ENCODE measurements at places on chromosomes 2 and 18.

DNA sequence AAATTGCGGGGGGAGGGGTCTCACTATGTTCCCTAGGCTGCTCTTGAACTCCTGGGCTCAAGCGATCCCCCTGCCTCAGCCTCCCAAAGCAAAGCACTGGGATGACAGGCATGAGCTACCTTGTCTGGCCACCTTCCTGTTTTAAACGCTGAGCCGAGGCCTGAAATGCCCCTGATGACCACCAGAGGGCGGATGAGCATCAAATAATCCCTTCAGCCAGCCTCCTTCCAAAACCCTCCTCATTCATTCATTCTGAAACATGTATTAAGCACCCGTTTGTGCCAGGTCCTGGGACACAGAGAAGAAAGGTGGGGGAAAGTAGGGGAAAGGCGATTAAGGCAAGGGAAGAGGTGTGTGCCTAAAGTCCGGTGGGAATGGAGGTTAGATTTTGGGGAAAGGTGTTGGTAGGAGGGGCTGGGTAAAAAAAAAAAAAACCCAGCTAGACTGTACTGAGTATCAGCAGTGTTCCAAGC is 30.7 kb upstream of the PTMA start:
- DNase-seq, result peak; percentile 80

DNA sequence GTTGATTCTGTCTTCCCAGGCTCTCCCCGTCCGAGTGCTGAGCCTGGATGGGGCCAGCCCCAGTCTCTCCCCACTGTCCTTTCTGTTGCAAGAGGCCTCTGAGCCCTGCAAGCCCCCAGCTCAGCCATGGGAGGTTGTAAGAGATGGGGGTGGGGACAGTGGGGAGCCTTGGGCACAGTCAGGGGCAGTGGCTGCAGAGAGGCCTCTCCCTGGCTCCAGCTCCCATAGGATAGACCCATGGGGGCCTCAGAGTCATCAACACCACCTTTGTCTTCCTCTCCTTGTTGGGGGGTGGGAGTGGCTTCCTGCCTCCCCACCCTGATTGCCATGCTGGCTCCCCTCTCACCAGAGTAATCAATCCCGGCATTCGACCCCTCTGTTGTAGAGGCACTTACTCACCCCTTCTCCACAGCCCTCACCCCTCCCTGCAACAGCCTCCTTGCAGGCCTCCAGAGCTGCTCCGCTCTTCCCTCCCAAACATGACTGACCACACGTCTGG is 37.5 kb upstream of the NPAS2 start:
- no peak for DNase-seq

GRCh38 chr2:191678437-191679100 is 633 bp downstream of the NABP1 start:
- DNase-seq, result no peak

- no peak for DNase-seq
Measured at GRCh38 chr2:239703834-239704233, 303.0 kb upstream of the HDAC4 start.

DNA sequence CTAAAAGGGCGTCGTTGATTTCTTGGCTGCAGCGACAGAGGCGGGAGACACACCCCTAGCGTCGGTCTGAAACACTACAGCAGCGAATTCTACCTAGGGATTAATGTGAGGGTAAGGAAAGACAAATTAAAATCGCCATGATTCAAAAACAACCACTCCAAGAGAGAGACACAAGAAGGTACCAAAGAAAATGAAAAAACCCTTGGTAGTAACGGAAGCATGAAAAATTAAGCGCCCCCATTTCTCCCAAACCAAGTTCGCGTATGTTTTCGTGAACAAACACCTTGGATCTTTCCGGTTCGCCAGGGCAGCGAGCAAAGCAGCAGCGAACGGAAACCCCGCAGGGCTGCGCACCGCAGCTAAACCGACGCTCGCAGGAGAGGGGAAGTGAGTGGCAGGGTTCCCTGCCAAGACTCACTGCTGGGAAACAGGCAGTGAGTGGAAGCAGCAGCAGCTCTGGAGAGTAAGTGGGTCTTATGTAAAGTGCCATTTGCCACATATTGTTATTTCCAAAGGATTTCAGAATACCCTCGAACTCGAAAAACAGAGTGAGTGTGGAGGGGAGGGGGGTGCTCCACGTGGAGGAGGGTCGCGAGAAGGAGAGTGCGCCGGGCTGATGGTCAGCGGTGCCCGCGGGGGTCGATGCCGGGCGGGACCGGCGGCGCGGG is 1.0 kb downstream of the PPP3R1 start:
- peak; percentile 70 for DNase-seq

DNA sequence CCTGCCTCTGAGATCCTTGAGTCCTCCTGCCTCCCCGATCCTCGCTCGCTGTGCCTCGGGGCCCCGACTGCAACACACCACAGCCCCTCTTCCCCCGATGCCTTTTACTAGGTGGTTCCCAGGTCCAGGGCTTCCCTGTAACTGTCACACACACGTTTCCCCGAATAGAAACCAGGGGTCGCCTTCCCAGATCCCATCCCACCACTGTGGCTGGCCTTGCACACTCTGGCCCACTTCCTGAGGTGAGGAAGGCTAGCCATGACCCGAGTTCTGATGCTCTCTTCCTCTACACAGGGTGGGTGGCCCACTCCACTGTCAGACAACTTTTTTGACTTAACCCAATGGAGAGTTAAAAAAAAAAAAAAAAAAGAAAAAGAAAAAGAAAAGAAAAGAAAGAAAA is 139.6 kb upstream of the ASB18 start:
- no peak for DNase-seq

GRCh38 chr2:74548900-74549826 is 4.6 kb downstream of the LOXL3 start:
- peak; percentile 41 for DNase-seq

GRCh38 chr2:212677466-212677865 is 138.9 kb upstream of the ERBB4 start:
- no peak for DNase-seq

DNA sequence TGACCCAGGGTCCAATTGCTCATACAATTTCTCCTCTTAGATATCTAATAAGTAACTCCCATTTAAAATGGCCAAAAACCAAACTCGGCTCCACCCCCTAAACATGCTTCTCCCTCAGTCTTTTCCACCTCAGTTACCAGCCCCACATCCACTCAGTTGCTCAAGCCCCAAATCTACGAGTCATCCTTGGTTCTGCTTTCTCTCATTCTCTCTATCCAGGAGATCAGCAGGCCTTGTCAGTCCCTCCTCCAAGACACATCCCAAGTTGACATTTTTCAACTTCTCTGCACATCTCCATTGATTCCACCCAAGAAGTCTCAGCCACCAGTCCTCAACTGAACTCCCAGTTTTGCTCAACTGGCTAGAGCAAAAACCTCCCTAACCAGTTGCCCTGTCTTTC is 40.5 kb upstream of the RTN4 start:
- DNase-seq, result peak; percentile 69

DNA sequence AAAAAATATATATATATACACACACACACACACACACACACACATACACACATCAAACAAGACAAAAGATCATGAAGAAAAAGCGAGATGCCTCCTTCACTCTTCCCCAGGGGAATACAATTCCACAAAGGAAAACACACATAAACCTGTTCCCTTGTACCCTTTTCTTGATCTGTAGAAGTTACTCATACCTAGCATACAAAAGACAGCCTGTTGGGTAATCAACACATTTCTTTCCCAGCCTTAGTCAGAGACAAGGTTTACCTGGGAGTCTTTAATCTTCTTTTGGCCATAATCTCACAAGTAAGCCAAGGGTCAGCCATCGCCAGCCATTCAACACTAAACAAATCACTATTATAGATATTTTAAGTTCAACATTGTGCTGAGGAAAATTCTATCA is 407.0 kb downstream of the SUCLG1 start:
- DNase-seq, result no peak

- DNase-seq, result no peak
Measured at GRCh38 chr2:65360441-65360840, 72.0 kb downstream of the SPRED2 start.

GRCh38 chr2:191369034-191369433 is 123.8 kb downstream of the MYO1B start:
- DNase-seq, result no peak

Data from fibroblast of upper back skin (primary cell).